Endothelial cell (in vitro differentiated cells): ENCODE measurements at places on chromosomes 16 and 17.

DNA sequence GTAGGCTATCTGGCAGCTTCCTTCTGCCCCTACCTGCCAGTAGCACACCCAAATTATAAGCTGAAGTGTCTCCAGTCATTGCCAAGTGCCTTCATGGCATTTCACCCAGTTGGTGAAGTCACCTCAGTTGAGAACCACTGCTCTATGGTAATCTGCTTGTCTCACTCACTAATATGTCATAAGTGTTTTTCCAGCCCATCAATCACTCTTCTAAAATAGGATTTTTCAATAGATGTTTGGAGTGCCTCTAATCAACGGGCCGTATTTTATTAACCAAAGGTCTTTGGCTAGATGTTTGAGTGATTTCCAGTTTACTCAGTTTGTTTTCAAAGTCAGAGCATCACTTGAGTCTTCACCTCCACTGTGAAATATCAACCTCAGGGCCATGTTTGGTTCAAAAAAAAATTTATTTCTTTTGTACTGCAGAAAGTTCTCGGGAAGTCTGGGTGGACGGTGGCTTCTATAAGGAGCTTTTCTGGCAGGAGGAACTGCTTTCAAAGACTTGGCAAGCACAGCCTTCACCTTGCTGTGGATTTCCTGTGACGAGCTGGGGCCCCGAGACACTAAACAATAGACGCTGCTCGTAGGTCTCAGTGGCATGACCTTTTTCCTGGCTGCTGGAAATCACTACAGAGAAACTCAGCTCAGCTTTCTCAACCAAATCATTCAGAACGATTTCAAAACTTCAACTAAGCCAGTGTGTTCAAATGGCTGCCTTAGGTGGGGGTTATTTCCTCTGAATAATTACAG lies 95.2 kb upstream of the FOXF1 start:
- DNase-seq: peak; percentile 22

- DNase-seq: no peak
These were observed 102.4 kb upstream of the CRHR1 start for GRCh38 chr17:45681706-45682105.

DNA sequence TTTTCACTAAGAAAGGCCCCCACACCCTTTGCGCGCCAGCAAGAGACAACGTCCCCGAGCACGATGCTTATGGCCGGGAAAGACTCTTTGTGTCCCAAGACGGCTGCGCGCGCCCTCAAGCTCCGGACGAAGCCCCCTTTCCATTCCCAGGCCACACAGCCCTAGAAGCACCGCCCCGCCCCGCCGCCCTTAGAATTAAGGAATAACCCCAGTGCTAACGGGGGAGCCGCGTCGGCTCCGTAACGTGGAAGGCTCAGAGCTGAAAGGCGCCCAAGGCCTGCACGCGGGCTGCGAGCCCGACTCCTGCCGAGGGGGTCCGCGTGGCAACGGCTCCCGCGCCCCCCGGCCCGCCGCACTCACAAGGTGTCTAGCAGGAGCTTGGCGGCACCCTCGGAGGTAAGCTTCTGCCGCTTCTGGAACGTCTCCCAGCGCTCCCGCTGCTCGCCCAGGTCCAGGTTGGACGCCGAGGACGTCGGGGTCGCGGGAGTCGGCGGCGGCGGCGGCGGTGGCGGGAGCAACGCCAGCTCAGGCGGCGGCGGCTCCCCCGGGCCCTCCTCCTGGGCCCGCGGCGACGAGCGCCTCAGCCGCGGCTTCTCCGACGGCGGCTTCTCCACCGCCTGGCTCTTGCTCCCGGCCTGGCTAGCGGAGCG lies 477 bp downstream of the CENPV start:
- DNase-seq: peak; percentile 34

DNA sequence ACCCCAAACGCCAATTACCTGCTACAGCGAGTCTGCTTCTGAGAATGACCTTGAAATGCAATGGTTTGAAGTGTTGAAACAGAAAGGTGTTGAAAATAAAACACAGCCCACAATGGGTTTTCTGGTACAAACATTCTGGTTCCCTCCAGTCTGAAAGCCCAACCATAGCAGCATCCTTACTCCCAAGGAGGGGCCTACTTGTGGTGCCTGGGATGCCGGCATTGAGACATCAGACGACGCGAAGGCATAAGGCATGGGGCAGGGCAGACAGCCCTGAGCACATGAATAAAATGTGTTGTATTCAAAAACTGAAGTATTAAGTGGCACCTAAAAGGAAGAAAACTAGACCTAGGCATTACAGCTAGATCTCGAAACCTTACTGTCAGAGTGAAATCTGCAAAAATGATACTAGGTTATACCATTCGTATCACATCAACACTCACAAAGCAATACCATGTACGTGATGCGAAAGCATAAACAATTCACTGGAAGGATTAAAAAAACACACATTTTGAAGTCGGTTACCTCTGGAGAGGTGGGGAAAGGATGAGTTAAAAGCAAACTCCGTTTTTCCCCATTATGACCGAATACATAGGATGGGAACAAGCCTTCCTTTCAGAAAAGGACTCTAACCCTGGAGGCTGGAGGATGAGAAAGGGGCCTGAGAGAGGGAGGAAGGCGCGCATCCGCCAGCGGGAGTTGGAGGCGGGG lies 702 bp downstream of the NUDT21 start:
- DNase-seq: no peak

GRCh38 chr16:79798416-79799053 lies 198.0 kb upstream of the MAF start:
- no peak for DNase-seq

DNA sequence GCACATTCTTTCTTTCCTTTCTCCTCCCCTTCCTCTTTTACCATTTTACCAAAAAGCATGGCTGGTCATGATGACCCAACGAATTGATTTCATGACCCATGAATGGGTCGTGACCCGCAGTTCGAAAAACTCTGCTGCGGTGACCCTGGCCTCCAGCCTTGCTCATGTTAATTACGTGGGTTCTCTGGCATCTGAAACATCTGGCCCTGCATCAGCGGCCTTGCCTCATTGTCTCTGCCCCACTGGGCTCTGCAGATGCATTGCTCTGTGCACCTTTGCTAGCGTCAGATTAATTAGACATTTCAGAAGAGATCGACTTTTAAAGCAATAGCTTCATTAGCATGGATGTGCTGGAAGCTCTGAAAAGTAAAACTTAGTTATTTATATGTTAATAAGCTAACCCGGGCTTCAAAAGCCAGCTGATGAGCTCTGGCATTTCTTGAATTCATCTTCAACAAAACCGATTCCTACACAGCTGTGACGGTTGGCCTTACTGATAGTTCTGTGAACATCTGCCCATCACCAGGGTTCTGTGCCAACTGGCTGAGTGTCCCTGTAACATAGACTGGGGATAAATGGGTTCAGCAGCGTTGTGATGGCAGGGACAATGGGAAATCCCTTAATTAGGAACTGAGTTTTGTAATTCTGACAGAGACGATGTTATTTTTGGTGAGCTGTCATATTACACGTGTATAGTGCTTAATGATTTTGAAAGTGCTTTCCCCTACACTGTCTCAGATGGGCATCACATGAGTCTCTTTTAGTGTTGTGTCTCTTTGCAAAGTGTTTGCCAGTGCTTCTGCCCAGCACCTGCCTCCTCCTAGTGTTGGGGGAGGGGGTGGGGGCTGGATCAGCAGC lies 225.9 kb upstream of the EEF2KMT start:
- no peak for DNase-seq

DNA sequence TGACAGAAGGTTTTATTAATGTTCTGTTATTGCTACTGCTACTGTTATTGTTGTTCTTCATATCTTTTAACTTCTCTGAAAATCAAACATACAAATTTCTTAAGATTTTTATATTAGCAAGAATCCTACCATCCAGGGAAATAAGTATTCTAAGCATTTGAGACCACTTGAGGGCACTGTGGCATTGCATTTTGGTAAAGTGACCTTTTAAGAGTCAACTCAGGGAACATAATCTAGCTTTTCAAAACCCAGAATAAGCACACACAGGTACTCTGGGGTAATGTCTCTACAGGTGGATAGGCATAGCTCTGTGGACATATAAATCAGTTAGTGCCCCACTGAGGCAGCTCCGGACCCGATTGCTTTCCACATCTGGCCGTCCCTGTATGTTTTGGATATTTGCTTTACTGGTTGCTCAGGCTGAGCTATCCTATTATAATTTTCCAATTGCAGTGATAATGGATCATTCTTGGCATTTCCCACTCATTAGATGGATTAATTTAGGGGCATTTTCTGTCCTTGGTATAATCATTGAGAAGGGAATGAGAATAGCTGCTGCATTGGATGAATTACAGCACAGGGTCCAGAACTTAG lies 1425.1 kb upstream of the CDH8 start:
- peak; percentile 39 for DNase-seq

- no peak for DNase-seq
These were observed 151.5 kb downstream of the STX8 start for GRCh38 chr17:9424071-9424640.

DNA sequence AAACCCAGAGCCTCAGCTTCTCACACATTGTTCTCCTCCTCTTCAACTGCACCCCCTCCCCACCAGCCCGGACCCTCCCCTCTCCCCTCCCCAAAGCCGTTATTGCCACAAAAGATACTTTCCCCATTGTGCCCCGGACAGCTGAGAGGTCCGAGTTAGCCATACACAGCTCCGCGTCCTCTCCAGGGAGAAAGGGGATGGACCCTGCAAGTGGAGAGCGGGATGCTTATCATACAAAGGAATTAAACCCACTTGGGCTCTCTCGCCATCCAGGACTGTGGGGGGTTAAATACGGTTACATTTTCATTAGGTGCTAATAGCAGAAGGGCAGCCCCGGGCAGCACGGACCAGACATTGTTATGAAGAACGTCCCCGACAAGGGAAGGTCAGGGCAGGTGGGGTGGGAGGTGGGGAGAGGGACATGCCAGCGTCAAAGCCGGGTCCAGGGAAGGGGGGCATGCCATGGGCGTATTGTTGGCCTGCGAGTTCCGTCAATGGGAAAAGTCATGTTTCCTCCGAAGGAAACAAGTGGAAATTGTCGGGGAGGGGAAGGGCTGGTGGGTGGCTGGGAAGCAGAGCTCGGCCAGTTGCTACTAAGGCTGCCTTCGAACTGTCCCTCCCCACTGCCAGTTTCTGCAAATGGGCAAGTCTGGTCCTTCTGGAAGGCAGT lies 99.1 kb downstream of the SOX9 start:
- peak; percentile 13 for DNase-seq

DNA sequence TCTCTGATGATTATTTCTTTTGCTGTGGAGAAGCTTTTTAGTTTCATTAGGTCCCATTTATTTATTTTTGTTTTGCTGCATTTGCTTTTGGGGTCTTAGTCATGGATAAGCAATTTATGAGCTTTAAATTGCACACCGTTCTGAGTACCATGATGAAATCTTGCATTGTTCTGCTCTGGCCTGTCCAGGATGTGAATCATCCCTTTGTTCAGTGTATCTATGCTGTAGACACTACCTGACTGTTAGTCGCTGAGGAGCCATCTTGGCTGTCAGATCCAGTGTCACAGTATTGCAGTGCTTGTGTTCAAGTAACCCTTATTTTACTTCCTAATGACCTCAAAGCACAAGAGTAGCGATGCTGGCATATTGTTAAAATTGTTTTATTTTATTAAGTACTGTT lies 218.0 kb upstream of the CNTNAP4 start:
- DNase-seq: no peak

DNA sequence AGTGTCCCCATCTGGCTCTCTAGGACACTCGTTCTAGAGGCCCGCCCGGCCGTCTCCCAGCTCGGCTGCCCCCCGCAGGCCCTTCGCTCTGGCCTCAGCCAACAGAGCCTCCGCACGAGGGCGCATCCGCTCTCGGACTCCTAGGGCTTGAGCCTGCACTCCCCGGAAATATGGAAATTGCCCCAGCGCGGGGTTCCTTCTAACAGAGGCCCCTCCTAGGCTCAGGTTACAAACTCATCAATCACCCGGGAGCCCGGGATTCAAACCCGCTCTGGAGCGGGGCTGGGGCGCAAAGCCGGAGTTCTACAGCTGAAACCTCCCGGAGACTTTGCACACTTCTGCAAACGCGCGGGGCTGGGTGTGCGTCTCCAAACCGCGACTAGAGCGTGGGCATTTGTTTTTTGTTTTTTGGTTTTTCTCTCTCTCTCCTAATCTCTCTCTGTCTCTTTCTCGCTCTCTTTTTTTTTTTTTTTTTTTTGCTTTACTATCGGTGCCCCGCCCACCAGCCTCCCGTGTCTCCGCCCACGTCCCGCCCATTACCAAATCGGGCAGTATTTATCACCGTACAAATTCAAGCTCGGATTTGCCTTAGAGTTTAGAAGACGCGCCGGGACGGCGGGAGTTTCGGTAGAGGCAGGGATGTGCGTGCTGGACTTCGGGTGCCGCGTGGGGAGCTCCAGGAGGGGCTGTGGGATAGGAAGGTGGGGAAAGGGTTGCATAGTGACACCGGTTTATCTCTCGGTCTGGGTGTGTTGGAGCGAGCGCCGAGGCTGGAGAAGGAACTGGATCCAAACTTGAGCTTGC lies 2.4 kb upstream of the FOXL1 start:
- DNase-seq: peak; percentile 76

GRCh38 chr16:1630450-1631213 lies 18.5 kb downstream of the CRAMP1 start:
- no peak for DNase-seq

DNA sequence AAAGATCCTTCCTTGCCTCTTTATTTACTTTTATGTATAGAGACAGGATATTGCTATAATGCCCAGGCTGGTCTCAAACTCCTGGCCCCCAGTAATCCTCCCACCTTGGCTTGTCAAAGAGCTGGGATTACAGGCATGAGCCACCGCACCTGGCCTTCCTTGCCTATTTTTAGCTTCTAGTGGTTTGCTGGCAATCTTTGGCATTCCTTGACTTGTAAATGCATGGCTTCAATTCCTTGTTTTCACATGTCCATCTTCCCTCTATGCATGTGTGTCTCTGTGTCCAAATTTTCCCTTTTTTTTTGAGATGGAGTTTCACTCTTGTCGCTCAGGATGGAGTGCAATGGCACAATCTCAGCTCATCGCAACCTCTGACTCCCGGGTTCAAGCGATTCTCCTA lies 22.5 kb downstream of the HEXIM2 start:
- DNase-seq: no peak

- no peak for DNase-seq
These were observed 29.3 kb downstream of the MAPT start for GRCh38 chr17:45923511-45924268.

DNA sequence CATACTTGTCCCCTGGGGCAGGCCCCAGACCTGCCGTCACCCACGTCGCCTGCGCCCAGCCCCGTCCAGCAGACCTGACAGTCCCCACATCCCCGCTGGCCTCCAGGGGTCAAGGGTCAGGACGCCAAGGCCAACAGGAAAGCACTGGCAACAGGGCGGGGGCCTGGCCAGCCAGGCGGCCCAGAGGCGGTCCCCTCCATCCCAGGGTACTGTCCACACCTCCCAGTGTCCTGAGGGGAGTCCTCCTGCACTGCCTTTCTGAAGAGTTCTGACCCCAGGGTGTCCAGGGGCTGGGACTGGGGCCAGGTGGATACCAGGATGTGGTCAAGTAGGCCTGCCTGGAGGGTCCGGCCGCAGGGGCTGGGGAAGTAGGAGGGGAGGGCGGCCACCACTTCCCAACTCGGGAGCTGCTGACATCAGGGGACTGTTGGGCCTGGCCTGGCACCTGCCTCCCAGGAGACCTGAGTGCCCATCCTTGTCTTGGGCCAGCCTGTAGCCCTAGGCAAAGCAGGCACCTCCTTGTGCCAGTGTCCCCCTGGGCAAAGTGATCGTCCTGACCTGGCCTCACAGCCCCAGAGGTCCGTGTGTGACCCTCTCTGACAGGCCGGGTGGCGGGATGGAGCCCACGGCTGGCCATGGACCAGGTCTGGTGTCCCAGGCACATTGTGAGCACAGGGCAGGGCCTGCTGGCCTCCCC lies 6.7 kb upstream of the AXIN1 start:
- DNase-seq: no peak

- DNase-seq: no peak
These were observed 132.9 kb upstream of the ANKFN1 start for GRCh38 chr17:56020369-56020768.
